LHCN-M2 (cell line): ENCODE measurements at places on chromosomes 4 and X. TPM values are rescaled to one million over a fixed set of nuclear protein-coding genes. Genes with fewer than 3 reads are reported as not detected.

GRCh38 chrX:22078117-22078516 lies 46.0 kb downstream of the PHEX start:
- no peak for DNase-seq

- DNase-seq = no peak
Observed at GRCh38 chr4:6390356-6390755, 82.1 kb downstream of the PPP2R2C start.

GRCh38 chrX:38117485-38117884 lies 103.2 kb downstream of the SRPX start:
- DNase-seq = no peak

GRCh38 chr4:101347267-101347556 lies at the start of gene PPP3CA:
Gene PPP3CA, minus strand, starts transcription at chr4:101347526.
- no peak for DNase-seq

- peak; percentile 0 for DNase-seq
Observed at GRCh38 chrX:97740044-97740443, 856.3 kb downstream of the RPA4 start.

- no peak for DNase-seq
Observed at GRCh38 chr4:25560605-25561004, 95.0 kb upstream of the SLC34A2 start.

SHISA3 gene
- not detected in 2 replicates for total RNA-seq

DNA sequence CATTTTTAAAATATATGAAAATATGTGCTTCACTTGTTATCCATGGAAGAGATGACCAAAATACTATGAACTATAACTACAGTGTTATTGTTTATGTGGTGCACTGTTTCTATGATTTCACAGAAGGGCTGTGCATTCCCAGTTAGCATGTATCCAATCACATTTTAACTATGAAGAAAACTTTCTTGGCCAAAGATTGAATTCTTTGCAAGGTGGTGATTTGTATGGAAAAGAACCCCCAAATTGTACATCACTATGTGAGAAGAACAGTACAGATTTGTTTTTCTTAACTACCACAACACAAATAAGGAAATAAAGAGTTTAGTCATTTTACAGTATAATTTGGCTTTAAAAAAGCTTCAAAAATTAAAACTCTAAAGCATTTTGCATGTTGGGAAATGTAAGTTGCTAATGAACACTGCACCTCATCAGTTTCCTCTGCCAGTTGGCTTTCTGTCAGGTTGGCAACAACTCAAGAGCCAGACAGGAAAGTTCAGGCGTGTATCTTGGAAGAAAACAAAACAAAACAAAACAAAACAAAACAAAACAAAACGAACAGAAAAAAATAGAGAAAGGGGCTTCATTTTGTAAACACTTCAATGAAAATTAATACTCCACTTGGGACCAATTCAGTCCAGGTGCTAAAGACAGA lies 237.0 kb downstream of the SCFD2 start:
- no peak for DNase-seq

HSFX3 gene
- not detected in 2 replicates for total RNA-seq

GRCh38 chr4:26458157-26458561 lies 32.1 kb downstream of the CCKAR start:
- DNase-seq = peak; percentile 57

- DNase-seq = no peak
Observed at GRCh38 chr4:23733476-23733875, 156.4 kb downstream of the PPARGC1A start.

GRCh38 chr4:70515367-70516250 lies 2.8 kb upstream of the AMTN start:
- peak; percentile 23 for DNase-seq

- no peak for DNase-seq
Observed at GRCh38 chrX:26219351-26219750, 3.4 kb downstream of the MAGEB5 start.

DNA sequence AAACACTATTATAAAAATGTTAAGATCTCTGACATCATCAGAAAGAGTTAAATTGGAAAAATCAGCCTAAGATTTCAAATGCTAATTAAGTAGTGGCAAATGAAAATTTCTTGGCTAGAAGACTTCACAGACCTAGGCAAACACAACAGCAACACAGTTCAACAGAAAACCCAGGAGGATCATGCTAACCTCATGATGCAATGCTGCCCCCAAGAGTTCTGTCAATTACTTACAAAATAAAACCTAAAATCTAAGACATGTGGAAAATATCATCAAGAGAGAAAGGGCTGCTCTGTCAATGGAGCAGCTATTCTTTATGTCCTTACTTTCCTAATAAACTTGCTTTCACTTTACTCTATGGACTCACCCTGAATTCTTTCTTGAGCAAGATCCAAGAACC lies 21.0 kb downstream of the S100G start:
- peak; percentile 52 for DNase-seq

DNA sequence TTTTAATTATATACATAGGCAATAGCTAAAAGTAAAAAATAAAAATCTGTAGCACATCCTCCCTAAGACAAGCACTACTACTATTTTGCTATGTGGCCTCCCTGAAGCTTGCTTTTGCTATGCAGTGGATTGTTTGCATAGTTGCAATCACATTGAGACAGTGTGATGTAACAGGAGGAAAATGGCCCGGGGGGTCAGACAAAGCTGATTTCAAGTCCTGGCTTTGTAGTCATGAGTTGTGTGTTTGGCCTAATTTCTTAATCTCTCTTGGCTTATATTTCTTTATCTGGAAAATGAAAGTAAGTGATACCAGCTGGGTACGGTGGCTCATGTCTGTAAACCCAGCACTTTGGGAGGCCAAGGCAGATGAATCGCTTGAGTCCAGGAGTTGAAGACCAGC lies 166.6 kb downstream of the LHFPL1 start:
- no peak for DNase-seq

DNA sequence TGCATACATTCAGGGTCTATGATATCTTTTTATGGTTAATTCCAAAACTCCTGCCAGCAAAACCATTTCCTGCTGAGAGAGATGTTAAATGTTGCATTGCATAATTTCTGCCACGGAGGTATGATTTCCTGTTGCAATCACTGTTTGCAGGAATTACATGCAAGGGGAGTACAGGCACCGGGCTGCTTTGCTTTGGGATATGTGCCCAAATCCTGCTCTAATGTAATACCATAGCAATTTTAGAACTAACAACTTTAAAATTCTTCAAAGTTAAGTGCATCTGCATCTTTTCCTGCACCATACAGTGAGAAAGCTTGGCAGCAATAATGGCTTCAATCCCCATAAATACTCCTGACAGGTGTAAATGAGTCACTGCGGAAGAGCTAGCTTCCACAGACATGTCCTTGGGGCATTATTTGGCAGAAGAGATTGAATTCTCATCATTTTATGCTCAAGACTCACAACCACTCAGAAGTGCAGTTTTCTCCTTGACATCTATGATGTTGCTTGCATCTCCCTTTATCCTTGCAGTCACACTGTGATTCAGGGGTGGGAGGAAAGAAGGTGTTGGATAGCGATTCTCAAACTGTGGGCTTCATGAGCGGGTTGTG lies 29.6 kb downstream of the TRIM2 start:
- peak; percentile 92 for DNase-seq

DNA sequence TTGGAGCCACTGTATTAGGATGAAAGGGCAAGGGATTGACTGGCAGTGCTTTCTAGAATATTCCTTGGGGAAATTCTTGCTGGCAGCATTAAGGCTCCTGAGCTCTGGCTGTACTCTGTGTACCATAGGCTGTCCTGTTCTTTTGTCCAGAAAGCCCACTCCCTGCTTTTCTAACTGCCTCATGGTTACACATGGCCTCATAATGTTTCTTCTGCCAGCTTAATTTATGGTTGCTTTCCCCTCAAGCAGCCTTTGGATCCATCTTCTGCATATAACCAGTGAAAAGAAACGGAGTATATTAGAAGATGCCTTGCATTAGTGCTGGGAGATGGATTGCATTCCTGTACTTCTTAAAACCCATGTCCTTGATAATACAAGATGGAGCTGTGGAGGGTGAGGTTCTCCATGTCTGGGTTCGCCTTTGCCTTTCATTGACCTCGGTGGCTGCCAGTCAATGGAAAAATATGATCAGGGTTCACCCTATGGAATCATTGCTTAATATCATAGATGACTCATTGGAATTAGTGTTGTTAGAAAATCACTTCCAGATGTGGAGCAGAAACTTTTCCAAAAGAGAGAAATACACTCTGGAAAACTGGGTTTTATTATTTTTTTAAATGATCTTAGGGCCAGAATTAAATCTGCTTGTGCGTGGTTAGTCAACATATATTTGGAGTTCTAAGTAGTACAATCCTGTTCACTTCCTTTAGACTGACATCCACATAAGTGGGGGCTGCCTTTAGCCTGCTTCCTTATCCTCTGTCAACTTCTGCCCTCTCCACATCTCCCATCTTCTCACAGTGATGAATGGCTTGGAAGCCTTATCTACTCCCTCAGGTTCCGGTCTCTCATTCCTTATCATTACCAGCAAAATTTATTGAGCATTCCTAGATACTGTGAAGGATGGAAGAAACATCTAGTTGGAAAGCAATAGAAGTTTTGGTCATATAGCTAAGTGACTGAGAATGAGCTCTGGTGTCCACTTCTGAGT lies 24.9 kb downstream of the DOCK11 start:
- peak; percentile 55 for DNase-seq

DNA sequence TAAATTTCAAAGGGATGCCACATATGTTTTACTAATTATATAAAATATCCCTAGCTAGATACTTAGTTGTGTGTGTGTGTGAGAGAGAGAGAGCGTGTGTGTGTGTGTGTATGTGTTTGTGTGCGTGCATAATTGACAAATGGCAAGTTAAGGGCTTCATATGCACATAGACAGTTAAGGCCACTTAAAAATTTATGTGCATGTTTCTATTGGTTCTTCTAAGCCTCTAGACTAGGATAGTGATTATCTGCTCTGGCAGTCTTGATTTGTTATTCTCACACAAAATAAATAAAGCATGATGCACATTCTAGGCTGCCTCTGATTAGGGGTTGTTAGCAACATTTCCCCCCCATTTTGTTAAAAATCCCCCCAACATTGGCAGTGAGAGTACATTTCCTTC lies 279.0 kb upstream of the TAPT1 start:
- DNase-seq = no peak

- no peak for DNase-seq
Observed at GRCh38 chr4:139567159-139567870, 11.3 kb upstream of the SETD7 start.

DNA sequence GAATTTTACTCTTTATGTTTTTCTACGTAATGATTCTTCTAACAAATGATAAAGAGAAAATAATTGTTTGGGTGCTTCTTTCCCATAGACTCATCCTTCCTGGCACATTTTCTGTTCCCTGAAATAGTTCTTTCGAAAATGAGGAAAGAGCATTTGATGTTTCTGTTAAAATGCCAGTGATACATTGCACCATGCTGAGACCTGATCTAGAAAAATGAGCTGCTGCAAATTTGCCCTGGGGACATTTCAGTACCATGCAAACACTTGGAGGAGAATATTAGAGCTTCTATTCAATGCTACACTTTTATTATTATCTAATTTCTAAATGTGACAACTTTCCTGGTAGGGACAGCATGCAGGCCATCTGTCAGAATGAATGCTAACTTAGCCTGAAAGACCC lies 83.3 kb downstream of the C4orf33 start:
- DNase-seq = no peak

ANAPC10 gene
- 26.2 and 41.6 TPM in 2 replicates for total RNA-seq

DNA sequence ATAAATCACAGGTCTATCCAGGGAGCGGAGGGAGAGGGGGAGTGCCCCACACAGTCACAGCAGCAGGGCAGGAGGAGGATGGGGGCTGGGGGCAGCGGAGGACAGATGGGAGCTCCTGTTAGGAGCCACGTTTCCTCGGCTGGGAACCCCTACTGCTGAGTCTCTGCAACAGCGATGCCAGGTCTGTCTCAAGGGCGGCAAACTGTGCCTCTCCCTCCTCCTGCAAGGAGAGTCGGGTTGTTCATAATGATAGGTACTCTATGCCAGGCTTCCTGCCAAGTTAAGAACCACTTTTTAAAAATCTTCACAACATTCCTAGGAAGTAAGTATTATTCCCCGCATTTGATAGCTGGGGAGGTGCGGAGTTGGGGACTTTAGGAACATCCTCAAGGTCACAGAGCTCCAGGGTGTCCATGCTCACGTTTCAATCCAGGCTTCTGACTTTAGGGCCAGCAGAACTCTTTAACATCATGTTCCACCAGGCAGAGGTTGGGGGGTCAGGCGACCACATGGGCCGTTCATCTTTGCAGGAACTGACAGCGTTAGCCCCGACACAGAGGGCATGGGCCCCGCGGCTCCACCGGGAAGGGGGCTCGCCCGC lies 98.3 kb upstream of the MAML3 start:
- no peak for DNase-seq

GRCh38 chr4:110793381-110793801 lies 170.5 kb upstream of the PITX2 start:
- DNase-seq = peak; percentile 36

- DNase-seq = peak; percentile 95
Observed at GRCh38 chr4:185933078-185933581, 121.1 kb upstream of the SORBS2 start.

DNA sequence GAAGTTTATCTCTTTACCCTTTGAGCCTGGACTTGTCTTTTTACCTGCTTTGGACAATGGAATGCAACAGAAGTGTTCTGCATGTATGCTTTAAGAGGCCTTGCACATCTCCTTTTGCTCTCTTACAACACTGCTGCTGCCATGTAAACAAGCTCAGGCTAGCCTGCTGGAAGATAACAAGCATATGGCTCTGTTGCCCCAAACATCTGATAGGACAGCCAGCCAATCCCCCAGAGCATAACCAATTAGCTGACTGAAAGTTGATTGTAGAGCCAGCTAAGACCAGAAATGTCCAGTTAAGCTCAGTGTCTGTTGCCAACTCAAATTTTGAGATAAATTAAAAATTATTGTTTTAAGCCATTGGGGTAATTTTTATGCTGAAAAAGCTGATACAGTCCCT lies 510.6 kb upstream of the CNKSR2 start:
- DNase-seq = no peak

DNA sequence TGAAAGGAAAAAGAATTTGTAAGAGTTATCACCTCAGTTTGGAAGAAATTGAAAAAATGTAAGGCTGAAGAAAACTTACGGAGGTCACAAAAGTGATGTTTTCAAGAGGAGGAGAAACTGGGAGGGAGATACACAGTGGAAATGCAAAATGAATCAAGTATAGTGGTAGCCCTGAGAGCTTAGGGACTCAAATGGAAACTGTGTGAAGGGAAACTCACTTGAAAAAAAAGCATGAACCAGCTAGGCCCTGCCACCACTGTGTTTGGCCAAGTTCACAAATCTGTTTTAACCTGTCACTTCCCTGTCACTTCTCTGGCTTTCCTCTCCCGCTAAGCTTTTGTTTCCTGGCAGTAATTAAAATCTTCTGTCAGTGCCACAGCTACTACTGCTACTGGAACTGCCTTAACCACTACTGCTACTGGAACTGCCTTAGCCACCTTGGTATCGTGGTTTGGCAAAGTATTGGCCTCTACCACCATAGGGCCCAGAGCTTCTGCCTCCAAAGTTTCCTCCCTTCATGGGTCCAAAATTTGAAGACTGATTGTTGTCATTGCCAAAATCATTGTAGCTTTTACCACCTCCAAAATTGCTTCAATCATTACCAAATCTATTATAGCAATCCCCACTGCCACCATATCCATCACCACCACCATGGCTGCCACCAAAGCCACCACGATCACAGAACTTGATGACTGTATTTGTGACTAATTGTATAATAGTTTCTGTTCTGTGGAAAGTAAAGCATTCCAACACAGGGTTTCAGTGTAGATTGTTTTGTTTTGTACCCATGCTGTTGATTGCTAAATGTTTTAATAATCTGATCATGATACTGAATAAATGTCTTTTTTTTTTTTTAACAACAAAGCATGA lies 41.5 kb downstream of the SMARCA5 start:
- peak; percentile 11 for DNase-seq
